Activated CD4-positive, CD25-positive, alpha-beta regulatory T cell treated with anti-CD3 and anti-CD28 coated beads, Interleukin-2, amount 50 U/mL, for 16 hours (primary cell): ENCODE measurements at places on chromosomes 4 and X.

- no peak for DNase-seq
Measured at GRCh38 chr4:98510757-98511517, 147.5 kb downstream of the TSPAN5 start.

DNA sequence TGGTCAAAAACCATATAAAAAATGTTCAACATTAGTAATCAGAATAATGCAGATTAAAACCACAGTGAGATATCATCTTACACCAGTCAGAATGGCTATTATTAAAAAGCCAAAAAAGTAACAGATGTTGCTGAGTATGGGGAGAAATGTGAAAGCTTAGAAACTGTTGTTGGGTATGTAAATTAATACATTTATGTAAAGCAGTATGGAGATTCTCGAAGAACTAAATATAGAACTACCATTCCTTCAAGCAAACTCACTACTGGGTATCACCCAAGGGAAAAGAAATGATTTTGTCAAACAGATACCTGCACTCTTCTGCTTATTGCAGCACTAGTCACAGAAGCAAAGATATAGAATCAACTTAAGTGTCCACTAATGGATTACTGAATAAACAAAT lies 576.4 kb upstream of the EPHA5 start:
- no peak for DNase-seq

- DNase-seq: no peak
Measured at GRCh38 chr4:107902715-107903114, 28.6 kb upstream of the CYP2U1 start.

GRCh38 chr4:69026974-69027373 lies 69.3 kb upstream of the UGT2B7 start:
- no peak for DNase-seq

- no peak for DNase-seq
Measured at GRCh38 chr4:104491481-104492182, 3.1 kb downstream of the CXXC4 start.

DNA sequence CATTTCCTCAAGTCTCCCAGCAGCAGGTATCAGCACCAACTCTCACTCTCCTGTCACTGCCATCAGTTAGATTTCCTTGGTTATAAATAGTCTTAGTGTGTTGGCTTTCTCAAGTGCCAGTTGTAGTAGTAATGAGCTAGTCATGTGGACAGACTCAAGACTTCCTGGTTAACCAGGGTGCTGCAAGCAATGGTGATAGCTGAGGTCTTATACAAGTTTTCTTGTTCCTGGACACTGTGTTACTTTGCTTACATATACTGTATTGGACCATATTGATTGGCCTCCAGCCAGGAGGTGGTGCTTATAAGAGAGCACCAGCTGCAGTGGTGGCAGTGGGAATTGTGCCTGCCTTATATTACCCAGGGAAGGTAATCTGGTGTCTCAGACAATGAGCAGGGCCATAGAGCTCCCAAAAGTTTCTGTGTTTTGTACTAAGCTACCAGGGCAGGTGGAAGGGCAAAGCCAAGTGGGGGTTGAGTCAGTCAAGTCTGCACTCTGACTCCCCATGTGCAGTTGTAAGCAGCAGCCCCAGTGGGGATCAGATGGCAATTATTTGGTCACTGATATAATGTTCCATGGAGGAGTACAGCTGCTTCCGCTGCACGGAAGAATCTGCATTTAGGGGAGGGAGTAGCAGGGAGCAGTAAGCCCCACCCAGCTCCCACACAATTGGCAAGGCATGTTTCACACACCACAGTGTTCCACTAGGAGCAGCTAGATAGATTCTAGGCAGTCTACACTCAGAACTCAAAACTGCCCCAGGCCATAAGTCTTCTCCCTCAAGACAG lies 24.1 kb upstream of the ZDHHC15 start:
- DNase-seq: no peak

DNA sequence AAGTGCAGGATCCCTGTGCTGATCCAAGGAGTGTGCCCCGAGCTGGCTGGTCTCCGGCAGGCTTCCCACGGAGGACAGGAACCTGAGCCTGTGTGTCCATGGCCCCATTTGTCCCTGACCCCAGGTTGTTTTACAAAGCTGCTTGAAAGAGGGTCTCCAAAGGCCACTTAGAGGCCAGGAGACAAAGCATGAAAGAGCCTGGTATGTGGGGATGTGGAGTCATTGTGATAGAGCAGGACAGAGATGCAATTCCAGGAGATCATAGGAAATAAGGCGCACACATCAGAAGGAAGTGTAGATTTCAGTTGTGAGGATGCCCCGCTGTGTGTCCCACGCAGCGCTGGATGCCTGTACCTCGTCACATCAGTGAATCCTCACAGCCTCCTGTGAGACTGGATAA lies 48.0 kb downstream of the TENM3 start:
- no peak for DNase-seq

GRCh38 chrX:146054311-146054710 lies 236.7 kb downstream of the SLITRK2 start:
- no peak for DNase-seq

GRCh38 chr4:8910100-8910821 lies 38.6 kb upstream of the HMX1 start:
- no peak for DNase-seq

DNA sequence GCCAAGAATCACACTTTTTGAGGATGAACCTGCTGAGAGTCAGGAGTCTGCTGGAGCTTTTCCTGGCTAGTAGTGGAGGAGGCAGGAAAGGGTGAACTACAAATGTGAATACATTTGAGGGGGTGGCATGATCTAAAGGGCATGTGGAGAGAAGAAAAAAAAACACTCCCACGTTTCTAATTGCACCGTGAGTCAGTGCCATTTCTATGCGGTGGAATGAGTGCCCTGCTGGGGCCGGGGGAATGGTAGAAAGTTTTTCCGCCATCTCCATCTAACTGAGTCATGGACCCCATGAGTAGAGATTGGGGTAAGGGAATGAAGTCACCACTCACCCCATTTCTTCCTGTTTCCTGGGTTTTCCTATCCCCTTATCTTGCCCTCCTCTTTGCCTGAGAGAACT lies 19.8 kb downstream of the BEX3 start:
- no peak for DNase-seq
